Right ventricle myocardium superior (tissue), 1 donor: ENCODE measurements at places on chromosomes 2 and 18. TPM values are rescaled to one million over a fixed set of nuclear protein-coding genes. Genes with fewer than 3 reads are reported as not detected.

The CXCR4 gene
- 2.0 TPM for total RNA-seq

The MARCHF7 gene
- 70.7 TPM for total RNA-seq

The RNF103 gene
- 51.7 TPM for total RNA-seq

The PFN4 gene
- total RNA-seq, result 0.46 TPM

The VSNL1 gene
- 10.4 TPM for total RNA-seq

The ANKRD30BL gene
- not detected for total RNA-seq

The HRH4 gene
- total RNA-seq, result not detected

The KCNE4 gene
- 3.2 TPM for total RNA-seq

The SIGLEC15 gene
- total RNA-seq, result not detected

The MXD1 gene
- total RNA-seq, result 5.1 TPM

The NT5DC4 gene
- total RNA-seq, result not detected

The VWC2L gene
- not detected for total RNA-seq

The MTX2 gene
- 50.3 TPM for total RNA-seq

The GPR35 gene
- total RNA-seq, result 2.0 TPM

The DPYSL5 gene
- total RNA-seq, result not detected

The LRP1B gene
- total RNA-seq, result 0.08 TPM

The CHRND gene
- total RNA-seq, result not detected

The DCDC2C gene
- total RNA-seq, result not detected

The ANTXR1 gene
- 31.2 TPM for total RNA-seq

The UGT1A7 gene
- total RNA-seq, result not detected

The ALPI gene
- not detected for total RNA-seq

The FTCDNL1 gene
- 3.3 TPM for total RNA-seq

The ATP6V1C2 gene
- total RNA-seq, result 1.6 TPM

The PDE1A gene
- 11.4 TPM for total RNA-seq

The PTPRM gene
- 101 TPM for total RNA-seq

The KCNS3 gene
- total RNA-seq, result 4.2 TPM

The FIGN gene
- total RNA-seq, result 13.5 TPM

The BABAM2 gene
- total RNA-seq, result 51.3 TPM

The C2orf76 gene
- total RNA-seq, result 7.9 TPM

The WDR43 gene
- 19.0 TPM for total RNA-seq

The PLCL1 gene
- 93.3 TPM for total RNA-seq

The SCYGR2 gene
- total RNA-seq, result not detected

The SERPINB4 gene
- not detected for total RNA-seq

The DNAJC5G gene
- 2.3 TPM for total RNA-seq

The SESTD1 gene
- total RNA-seq, result 37.4 TPM

The BMP10 gene
- not detected for total RNA-seq

The CBLN2 gene
- not detected for total RNA-seq

The LINC00305 gene
- not detected for total RNA-seq

The SERPINB10 gene
- total RNA-seq, result not detected

The SLC4A5 gene
- 1.3 TPM for total RNA-seq

The FECH gene
- total RNA-seq, result 34.5 TPM

The GRB14 gene
- 24.1 TPM for total RNA-seq

The KCTD18 gene
- total RNA-seq, result 9.0 TPM

The BBS5 gene
- 7.4 TPM for total RNA-seq

The MERTK gene
- 5.0 TPM for total RNA-seq

The PLA2R1 gene
- total RNA-seq, result 3.0 TPM

The DUSP19 gene
- 10.8 TPM for total RNA-seq

The ANKAR gene
- total RNA-seq, result 8.1 TPM

The LAPTM4A gene
- total RNA-seq, result 217 TPM

The RFTN2 gene
- 4.4 TPM for total RNA-seq

The NR4A2 gene
- total RNA-seq, result 1.5 TPM

The SLC23A3 gene
- total RNA-seq, result 1.4 TPM

The GCG gene
- not detected for total RNA-seq

The DPP10 gene
- total RNA-seq, result 0.32 TPM
